IPS-NIHi11 (cell line): ENCODE measurements at places on chromosomes 16 and 17.

DNA sequence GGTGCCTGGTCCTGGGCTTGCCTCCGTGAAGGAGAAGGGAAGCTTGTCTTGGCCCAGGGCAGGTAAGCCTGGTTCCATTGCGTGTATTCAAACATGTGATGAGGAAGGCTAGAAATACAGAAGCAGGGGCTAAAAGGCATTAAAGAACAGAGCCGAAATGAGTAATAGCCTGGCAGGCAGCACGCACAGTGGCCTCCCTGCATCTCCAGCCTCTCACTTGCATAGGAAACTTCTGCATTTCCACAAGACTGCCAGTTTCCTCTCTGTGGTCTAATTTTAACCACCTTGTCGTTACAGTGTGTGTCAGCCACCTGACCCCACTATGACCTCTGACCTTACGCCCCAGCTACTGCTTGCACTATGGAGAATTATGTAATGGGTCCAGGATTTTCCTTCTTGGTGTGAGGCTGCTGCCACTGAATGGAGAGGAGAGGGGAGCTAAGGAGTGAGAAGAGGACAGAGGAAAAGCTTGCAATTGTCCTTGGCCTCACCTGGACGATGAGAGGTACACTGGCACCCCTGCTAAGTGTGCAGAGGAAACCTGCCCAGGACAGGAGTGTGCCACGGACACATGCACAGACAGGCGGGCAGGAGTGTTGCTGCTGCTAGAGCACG, 32.8 kb downstream of the HIC1 start:
- no peak for DNase-seq

- no peak for DNase-seq
Observed at GRCh38 chr16:82979406-82980111, 352.8 kb downstream of the CDH13 start.

DNA sequence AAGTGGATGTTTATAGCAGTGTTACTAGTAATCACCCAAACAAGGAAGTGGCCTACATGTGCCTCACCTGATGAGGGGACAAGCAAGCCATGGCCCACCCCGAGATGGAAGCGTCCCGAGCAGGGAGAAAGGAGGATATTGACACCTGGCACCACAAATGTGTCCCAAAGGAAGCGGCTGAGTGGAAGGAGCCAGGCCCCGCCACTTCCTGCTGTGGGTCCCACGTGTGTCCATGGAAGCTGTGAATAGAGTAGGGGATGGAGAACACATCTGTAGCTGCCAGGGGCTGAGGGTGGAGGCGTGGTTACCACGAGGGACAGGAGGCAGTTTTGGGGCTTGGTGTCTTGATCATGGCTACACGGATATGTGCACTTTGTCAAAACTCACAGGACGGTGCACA, 49.2 kb downstream of the KCNJ12 start:
- DNase-seq = no peak

DNA sequence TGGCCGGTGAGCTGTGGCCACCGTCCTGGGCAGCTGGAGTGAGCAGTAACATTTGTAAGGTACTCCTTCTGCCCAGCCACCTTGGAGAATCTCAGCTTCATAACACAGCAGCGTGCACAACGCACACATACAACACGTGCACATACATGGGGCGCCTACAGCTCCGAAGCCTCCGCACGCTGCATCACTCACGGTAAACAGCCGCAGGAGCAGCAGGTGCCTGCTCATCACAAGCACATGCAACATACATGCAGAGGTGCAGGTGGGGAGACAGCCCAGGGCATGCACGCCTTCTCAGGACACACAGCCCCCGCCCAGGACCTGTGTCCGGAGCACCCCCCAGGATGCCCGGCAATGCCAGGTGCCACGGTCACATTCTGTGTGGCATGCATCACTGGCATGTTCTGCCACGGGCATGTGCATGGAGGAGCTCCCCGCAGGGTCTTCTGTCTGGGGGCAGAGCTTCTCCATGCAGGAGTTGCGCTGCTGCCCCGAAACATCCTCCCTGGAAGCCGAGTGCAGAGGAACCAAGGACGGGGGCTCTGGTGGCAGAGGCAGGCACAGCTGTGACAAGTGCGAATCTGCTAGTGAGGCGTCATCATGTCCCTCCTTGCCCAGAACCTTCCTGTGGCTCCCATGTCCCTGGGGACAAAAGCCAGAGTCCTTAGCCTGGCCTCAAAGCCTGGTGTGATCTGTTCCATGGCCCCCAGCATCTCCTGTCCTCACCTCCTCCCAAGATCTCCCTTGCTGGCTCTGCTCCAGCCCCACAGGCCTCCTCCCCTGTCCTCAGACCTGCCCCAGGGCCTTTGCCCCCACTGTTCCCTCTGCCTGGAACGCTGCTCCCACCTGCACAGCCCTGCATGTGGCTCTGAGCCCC, 184.0 kb upstream of the GSE1 start:
- no peak for DNase-seq

DNA sequence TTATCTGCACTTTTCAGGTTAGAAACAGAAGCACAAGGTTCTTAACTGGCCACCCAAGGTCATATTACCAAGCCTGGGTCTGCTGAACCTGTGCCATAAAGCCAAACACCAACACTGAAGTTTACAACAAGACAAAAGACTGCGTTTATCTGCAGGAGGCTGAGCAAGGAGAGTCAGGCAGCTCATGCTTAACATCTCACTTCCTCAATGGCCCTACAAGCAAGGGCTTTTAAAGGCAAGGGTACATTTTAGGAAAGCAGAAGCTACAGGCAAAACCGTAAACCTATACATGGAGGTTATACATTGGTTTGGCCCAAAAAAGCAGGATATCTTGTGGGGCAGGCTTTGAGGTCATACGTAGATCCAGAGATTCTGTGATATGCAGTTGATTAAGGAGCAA, 91.2 kb downstream of the GNAO1 start:
- no peak for DNase-seq

- peak; percentile 64 for DNase-seq
Observed at GRCh38 chr17:79338152-79338551, 263.5 kb downstream of the ENGASE start.
